ENCODE measurements at places on chromosomes 12 and 14.

DNA sequence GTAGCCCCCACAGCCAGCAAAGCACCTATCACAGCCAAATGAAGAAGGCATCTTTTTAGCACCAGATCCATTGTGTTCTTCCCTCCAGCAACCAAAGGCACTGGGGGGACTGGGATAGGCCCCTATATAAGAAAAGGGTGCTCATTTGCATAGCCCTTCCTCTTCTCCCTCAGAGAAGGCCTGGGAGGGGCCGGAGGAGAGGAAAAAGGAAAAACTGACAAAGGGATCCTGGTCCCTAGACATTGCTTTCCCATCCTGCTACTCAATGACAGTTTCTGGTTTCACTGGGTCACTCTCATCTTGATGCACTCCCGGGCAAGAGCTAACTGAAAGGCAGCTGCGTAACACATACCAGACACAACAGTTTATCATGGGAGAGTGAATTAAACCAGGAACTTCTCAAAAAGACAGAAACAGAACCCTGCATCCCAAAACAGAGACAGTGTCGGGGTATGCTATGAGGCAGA, at the start of gene PMEL:
Gene PMEL (minus strand): TSS at position 102 of the 467 bp plus-strand sequence. CDS start 31 bp downstream, at position 71.
- DNase-seq, result no peak
- no peaks in the 10 kb centered on the region for H3K36me3 ChIP-seq
- no peak within 1 kb of the TSS for H3K27ac ChIP-seq
- H3K27me3 ChIP-seq, result no peaks in the 10 kb centered on the region

GRCh38 chr12:71641390-71641789, 22.3 kb downstream of the ZFC3H1 start:
- no peak overlapping the region for H3K4me3 ChIP-seq
- peaks cover 83% of the 10 kb centered on the region for H3K36me3 ChIP-seq
- no peaks in the 10 kb centered on the region for H3K27me3 ChIP-seq
- no peak for DNase-seq
- H3K27ac ChIP-seq, result no peak overlapping the region

DNA sequence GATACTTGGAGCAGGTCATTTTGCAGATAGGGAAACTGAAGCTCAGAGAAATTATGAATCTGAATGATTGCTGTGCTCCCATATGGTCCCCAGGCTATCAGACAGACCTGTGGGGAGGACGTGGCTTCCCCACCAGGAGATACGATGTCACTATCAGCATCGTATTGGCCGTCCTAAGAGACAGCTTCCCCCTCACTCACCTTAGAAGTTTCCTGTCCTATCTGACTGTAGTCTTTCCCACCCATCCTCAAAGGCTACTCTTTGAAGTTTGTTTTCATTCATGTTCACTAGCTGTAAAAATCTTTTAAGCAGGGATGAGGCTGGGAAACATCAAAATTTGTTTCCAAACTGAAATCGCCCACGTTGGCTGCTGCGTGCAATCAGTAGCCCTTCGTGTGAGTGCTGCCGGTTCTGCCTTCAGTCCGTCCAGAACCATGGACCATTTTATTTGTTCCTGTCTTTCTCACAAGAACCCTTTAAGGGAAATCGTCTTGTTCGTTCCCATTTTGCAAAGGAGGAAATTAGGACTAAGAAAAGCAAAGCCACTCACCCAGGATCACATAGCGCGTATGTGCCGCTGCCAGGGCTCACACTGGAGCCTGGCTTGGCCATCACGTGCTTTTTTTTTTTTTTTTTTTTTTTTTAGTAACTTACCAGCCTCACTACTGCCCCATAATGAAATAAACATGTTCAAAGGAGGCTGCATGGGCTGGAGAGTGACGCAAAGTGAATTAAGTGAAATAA, 1.0 kb upstream of the KDM2B start:
- no peaks in the 10 kb centered on the region for H3K27me3 ChIP-seq
- peak overlapping the region; percentile 53 for H3K27ac ChIP-seq
- peak overlapping the region; percentile 63 for H3K4me3 ChIP-seq
- H3K36me3 ChIP-seq, result no peaks in the 10 kb centered on the region

- H3K36me3 ChIP-seq, result peaks cover 35% of the 10 kb centered on the region
- no peaks in the 10 kb centered on the region for H3K4me1 ChIP-seq
- no peak for DNase-seq
Measured at GRCh38 chr14:87935886-87936285, 57.1 kb downstream of the GALC start.

GRCh38 chr12:65756956-65757511, 67.2 kb upstream of the HMGA2 start:
- no peak overlapping the region for H3K27ac ChIP-seq
- no peak for DNase-seq
- H3K4me1 ChIP-seq, result no peaks in the 10 kb centered on the region
- H3K36me3 ChIP-seq, result no peaks in the 10 kb centered on the region

- H3K4me1 ChIP-seq, result peaks cover 82% of the 10 kb centered on the region
- peak; percentile 59 for DNase-seq
- peaks cover 27% of the 10 kb centered on the region for H3K36me3 ChIP-seq
- peak overlapping the region; percentile 90 for H3K4me3 ChIP-seq
- peak overlapping the region; percentile 99 for H3K27ac ChIP-seq
Measured at GRCh38 chr12:57477710-57478681, 1.7 kb downstream of the ARHGAP9 start.

- no peaks in the 10 kb centered on the region for H3K4me1 ChIP-seq
- H3K4me3 ChIP-seq, result no peak overlapping the region
- no peaks in the 10 kb centered on the region for H3K36me3 ChIP-seq
Measured at GRCh38 chr14:69535230-69535848, 39.3 kb downstream of the CCDC177 start.

DNA sequence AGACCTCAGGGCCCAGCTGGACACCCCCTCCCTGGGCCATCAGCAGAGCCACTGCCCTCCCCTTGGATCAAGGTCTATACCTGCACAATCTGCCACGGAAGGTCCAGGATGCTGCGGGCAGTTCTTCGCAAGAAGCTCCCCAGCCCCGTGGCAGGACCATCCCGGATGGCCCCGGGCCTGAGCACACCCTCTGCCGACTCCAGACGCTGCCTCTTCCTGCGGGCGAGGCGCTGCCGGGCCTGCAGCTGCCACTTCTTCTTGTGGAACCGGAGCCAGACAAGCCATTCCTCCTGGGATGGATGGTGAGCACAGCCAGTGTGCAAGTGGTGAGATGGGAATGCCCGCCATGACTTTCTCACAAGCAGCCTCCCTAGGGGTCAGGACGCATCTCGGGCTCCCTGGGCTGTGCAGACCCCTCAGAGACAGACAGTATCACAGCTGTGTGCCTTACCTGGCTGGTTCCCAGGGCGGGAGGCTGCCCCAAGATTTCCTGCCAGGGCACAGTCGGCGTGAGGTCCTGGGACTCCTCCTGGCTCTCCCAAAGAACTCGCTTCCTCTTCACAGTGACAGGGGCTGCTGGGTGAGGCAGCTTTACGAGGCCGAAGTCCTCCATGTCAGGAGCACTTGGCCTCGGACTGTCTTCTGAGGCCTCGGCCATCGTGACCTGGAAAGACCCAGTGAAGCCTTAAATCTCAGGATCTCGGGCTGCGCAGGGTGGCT, 30.8 kb downstream of the P2RX2 start:
- H3K36me3 ChIP-seq, result peaks cover 36% of the 10 kb centered on the region
- H3K4me1 ChIP-seq, result no peaks in the 10 kb centered on the region
- H3K4me3 ChIP-seq, result no peak overlapping the region
- no peak overlapping the region for H3K27ac ChIP-seq
- no peaks in the 10 kb centered on the region for H3K27me3 ChIP-seq

- peak overlapping the region; percentile 52 for H3K27ac ChIP-seq
- no peak for DNase-seq
- H3K36me3 ChIP-seq, result peaks cover 10% of the 10 kb centered on the region
- peaks cover 24% of the 10 kb centered on the region for H3K4me1 ChIP-seq
- no peak overlapping the region for H3K4me3 ChIP-seq
Measured at GRCh38 chr14:89304972-89305703, 111.9 kb downstream of the FOXN3 start.

DNA sequence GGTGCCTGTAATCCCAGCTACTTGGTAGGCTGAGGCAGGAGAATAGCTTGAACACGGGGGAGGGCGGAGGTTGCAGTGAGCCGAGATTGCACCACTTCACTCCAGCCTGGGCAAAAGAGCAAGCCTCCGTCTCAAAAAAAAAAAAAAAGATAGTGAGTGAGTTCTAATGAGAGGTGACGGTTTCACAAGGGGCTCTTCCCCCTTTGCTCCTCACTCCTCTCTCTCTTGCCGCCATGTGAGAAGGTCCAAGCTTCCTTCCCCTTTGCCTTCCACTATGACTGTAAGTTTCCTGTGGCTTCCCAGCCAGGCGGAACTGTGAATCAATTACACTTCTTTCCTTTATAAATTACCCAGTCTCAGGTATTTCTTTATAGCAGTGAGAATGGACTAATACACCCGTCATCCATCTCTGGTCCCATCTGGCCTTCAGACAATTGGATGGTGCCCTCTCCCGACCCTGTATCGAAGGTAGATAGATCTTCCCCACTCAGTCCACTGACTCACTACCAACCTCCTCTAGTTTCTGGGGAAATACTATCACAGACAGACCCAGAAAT, 27.0 kb upstream of the RCOR1 start:
- no peaks in the 10 kb centered on the region for H3K27me3 ChIP-seq
- no peak for DNase-seq
- no peak overlapping the region for H3K4me3 ChIP-seq
- H3K4me1 ChIP-seq, result peaks cover 15% of the 10 kb centered on the region

GRCh38 chr12:113133666-113134065, 1.9 kb downstream of the RASAL1 start:
- no peak for DNase-seq
- no peak overlapping the region for H3K27ac ChIP-seq
- H3K4me3 ChIP-seq, result no peak overlapping the region
- peaks cover 26% of the 10 kb centered on the region for H3K4me1 ChIP-seq
- no peaks in the 10 kb centered on the region for H3K36me3 ChIP-seq
- H3K27me3 ChIP-seq, result no peaks in the 10 kb centered on the region

DNA sequence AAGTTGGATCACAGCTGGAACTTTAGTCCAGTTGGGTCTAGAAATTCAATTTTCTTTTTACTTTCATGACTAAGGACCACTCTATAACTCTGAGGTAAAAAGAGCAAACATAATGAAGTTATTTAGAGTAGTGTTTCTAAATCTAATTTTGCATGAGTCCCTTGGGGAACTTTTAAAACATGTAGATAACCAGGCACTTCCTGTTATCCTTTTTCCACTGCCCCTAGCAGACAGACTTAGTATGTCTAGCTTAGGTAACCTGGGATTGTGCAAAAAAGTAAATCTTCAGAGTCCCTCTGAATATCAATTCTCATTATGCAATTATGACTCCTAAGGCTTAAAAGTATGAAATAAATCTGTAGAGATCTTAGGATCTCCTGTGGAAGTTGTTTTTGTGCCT, 371.2 kb downstream of the DIO2 start:
- H3K27me3 ChIP-seq, result no peaks in the 10 kb centered on the region
- H3K27ac ChIP-seq, result no peak overlapping the region
- H3K36me3 ChIP-seq, result no peaks in the 10 kb centered on the region
- no peak overlapping the region for H3K4me3 ChIP-seq

DNA sequence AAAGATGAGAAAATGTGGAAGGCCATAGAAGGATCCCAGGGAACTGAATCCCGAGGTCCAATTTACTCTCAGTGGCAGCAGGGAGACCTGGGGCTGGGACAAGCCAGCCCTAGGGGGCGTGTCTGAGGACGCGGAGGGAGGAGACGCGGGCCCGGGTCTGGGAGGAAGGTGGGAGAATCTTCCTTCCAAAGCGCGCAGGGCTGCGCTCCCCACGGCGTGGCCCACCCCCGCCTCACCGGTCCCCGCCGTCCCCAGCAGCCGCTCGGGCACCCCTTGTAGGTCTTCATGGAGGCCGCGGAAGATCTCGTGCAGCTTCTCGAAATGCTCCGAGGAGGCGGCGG, 323 bp downstream of the VTI1B start:
- no peaks in the 10 kb centered on the region for H3K27me3 ChIP-seq
- H3K27ac ChIP-seq, result peak overlapping the region; percentile 92
- peaks cover 37% of the 10 kb centered on the region for H3K4me1 ChIP-seq
- DNase-seq, result peak; percentile 54
- peak overlapping the region; percentile 83 for H3K4me3 ChIP-seq
- H3K36me3 ChIP-seq, result peaks cover 12% of the 10 kb centered on the region

DNA sequence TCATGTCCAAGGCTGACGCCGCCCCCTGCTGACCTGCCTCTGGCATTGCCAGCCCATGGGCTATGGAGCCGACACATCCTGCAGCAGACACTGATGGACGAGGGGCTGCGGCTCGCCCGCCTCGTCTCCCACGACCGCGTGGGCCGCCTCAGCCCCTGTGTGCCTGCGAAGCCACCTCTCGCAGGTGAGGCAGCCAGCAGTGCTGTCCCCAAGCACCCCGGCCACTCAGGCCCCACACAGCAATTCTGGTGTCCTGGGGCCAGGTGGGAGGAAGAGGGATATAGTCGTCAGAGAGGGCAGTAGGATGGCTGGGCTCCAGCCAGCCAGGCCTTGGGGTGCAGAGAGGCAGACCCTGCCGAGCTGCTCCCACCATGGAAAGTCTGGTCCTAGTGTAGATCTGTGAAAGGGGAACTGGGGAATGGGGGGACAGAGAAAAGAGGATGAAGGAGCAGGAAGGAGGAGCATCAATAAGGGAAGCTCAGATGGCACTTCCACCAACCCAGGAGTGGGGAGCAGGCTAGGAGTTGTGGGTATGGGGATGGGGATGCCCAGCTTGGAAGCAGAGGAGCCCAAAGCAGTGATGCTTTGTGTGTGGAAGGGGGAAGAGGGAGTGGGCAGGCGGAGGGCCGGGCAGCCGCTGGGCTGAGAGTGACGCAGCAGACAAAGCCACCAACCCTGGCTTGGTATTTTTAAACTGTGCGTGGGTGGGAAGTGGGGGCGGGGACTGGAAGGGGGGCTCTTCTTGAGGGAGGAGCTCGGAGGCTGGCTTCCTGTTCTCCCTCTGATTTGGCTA, 4.7 kb downstream of the NAB2 start:
- H3K27ac ChIP-seq, result peak overlapping the region; percentile 69
- H3K27me3 ChIP-seq, result no peaks in the 10 kb centered on the region
- peak; percentile 52 for DNase-seq
- peak overlapping the region; percentile 3 for H3K4me3 ChIP-seq
- H3K4me1 ChIP-seq, result peaks cover 52% of the 10 kb centered on the region

- H3K27me3 ChIP-seq, result no peaks in the 10 kb centered on the region
- H3K27ac ChIP-seq, result no peak overlapping the region
- no peak for DNase-seq
- no peak overlapping the region for H3K4me3 ChIP-seq
Measured at GRCh38 chr12:56713345-56713744, 11.8 kb downstream of the NACA start.

- no peaks in the 10 kb centered on the region for H3K4me1 ChIP-seq
- DNase-seq, result no peak
- H3K27ac ChIP-seq, result no peak overlapping the region
- peaks cover 60% of the 10 kb centered on the region for H3K36me3 ChIP-seq
- H3K27me3 ChIP-seq, result no peaks in the 10 kb centered on the region
Measured at GRCh38 chr12:122473543-122474323, 27.0 kb downstream of the ZCCHC8 start.

Data from CD4-positive, alpha-beta T cell (primary cell).